ENCODE measurements at places on chromosomes 5 and 9. TPM values are rescaled to one million over a fixed set of nuclear protein-coding genes. Genes with fewer than 3 reads are reported as not detected.

- H3K27me3 ChIP-seq = no peaks in the 10 kb centered on the region
- peaks cover 32% of the 10 kb centered on the region for H3K36me3 ChIP-seq
- H3K27ac ChIP-seq = no peak overlapping the region
- no peak overlapping the region for H3K4me3 ChIP-seq
Measured at GRCh38 chr5:32043105-32043504, 131.0 kb downstream of the GOLPH3 start.

DNA sequence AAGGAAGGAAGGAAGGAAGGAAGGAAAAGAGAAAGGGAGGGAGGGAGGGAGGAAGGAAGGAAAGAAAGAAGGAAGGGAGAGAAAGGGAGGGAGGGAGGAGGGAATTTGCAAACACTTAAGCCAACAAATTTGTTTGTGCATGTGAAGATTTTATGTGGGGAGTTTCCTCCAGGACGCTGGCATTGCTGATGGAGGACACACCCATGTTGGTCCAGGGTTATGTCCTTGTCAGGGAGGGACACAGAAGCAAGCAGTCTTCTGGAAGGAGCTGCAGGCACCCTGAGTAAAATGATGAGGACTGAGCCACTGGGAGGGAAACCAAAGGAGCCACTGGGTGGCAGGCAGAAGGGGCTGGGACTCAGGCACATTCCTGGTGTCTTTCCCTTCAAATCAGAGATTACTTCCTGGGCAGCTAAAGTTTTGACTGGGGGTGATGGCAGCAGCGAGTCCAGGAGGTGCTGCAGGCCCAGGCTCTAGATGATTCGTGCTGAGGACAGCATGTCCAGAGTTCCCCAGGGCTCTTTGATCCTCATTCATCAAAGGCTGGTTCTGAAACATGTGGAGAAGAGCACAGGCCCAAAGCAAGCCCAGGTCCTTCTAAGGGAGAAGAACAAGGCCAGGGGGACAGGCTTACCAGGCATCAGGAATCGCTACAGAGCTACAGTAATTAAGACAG lies 109.2 kb downstream of the PAX5 start:
- no peak overlapping the region for H3K4me3 ChIP-seq
- H3K36me3 ChIP-seq = no peaks in the 10 kb centered on the region
- no peak for DNase-seq
- H3K4me1 ChIP-seq = no peaks in the 10 kb centered on the region
- no peak overlapping the region for H3K27ac ChIP-seq

- no peaks in the 10 kb centered on the region for H3K36me3 ChIP-seq
- H3K27me3 ChIP-seq = peaks cover 7% of the 10 kb centered on the region
- no peaks in the 10 kb centered on the region for H3K4me1 ChIP-seq
- H3K27ac ChIP-seq = no peak overlapping the region
Measured at GRCh38 chr9:115038178-115038577, 79.8 kb downstream of the TNC start.

GRCh38 chr5:131357739-131358561 lies 94.1 kb downstream of the CDC42SE2 start:
- no peaks in the 10 kb centered on the region for H3K4me1 ChIP-seq
- H3K36me3 ChIP-seq = peaks cover 15% of the 10 kb centered on the region
- DNase-seq = no peak

- H3K36me3 ChIP-seq = no peaks in the 10 kb centered on the region
- no peak overlapping the region for H3K27ac ChIP-seq
- no peaks in the 10 kb centered on the region for H3K27me3 ChIP-seq
- no peaks in the 10 kb centered on the region for H3K4me1 ChIP-seq
- no peak for DNase-seq
Measured at GRCh38 chr9:133973111-133973790, 18.9 kb downstream of the VAV2 start.

DNA sequence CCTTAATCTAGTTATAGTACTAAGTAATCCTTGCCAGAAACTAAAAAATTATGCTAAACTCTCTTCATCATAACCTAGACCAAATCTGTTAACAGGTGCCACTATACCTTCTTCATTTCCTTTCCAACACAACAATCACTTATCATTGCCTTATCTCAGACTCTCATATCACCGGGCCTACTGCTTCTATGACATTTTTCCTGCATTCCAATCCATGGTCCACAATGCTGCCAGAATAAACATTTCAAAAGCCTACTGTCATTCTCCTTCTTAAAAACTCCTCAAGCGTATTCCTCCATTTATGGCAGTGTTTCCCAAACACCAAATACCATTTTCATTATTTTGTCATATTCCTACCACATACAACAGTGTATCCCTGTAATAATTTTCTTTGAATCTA lies 6.5 kb downstream of the PPP6C start:
- no peak for DNase-seq
- peak overlapping the region; percentile 12 for H3K27ac ChIP-seq
- H3K4me1 ChIP-seq = peaks cover 56% of the 10 kb centered on the region
- H3K4me3 ChIP-seq = no peak overlapping the region
- H3K27me3 ChIP-seq = no peaks in the 10 kb centered on the region

GRCh38 chr5:112270299-112271293 lies 148.5 kb downstream of the EPB41L4A start:
- H3K27me3 ChIP-seq = no peaks in the 10 kb centered on the region
- H3K27ac ChIP-seq = peak overlapping the region; percentile 25
- no peaks in the 10 kb centered on the region for H3K36me3 ChIP-seq
- no peak overlapping the region for H3K4me3 ChIP-seq
- peaks cover 5% of the 10 kb centered on the region for H3K4me1 ChIP-seq

DNA sequence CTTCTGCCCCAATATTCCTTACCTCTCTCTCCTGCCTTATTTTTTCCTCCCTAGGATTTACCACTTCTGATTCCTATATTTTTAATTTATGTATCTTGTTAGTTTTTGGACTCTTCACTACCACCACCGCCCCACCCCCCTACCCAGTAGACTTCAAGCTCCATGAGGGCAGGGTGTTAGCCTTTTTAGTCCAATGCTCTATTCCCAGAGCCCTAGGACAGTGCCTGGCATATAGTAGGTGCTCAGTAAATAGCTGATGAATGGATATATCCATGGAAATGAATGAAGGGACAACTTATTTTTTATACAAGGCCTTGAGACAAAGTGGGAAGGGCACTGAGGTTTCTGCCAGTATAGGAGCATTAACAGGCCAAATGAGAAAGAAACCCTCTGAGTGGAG lies 41.5 kb downstream of the IRF1 start:
- peaks cover 49% of the 10 kb centered on the region for H3K4me1 ChIP-seq
- no peak for DNase-seq
- no peak overlapping the region for H3K27ac ChIP-seq
- H3K36me3 ChIP-seq = peaks cover 34% of the 10 kb centered on the region

DNA sequence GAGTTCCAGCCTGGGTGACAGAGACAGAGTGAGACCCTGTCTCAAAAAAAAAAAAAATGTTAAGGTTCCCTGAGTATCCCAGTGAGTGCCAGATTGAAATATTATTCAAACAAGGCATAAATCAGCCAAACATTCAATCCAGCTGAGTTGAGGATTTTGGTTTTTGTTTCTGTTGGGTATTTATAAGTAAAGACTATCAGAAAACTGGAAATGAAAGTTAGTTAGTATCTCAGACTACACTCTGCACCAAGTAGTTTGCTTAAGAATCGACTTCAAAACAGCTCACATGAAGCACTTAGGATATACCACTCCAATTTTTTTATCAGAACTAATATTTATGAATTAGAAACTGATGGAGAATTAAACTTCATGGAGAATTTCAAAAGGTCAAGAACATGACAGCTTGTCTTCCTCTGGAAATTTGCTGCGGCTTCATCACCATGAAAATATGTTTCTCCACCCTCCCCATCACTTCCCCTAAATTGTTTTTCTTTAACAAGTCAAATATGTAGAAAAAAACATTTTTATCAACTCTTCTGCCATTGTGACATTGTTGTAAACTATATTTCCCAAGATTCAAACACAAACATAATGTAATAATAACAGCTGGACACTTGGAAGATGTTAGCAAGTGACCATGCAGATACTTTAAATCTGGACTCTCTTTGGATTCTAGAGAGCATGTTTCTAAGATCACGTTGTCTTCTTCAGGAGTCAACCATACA lies 110.0 kb upstream of the PTGER4 start:
- DNase-seq = no peak
- H3K27ac ChIP-seq = peak overlapping the region; percentile 66
- H3K27me3 ChIP-seq = no peaks in the 10 kb centered on the region
- no peaks in the 10 kb centered on the region for H3K36me3 ChIP-seq

GRCh38 chr5:133368916-133369783 lies 243.2 kb downstream of the FSTL4 start:
- H3K4me3 ChIP-seq = no peak overlapping the region
- H3K36me3 ChIP-seq = no peaks in the 10 kb centered on the region
- H3K4me1 ChIP-seq = peaks cover 5% of the 10 kb centered on the region
- H3K27ac ChIP-seq = no peak overlapping the region
- H3K27me3 ChIP-seq = peaks cover 13% of the 10 kb centered on the region
- DNase-seq = no peak

DNA sequence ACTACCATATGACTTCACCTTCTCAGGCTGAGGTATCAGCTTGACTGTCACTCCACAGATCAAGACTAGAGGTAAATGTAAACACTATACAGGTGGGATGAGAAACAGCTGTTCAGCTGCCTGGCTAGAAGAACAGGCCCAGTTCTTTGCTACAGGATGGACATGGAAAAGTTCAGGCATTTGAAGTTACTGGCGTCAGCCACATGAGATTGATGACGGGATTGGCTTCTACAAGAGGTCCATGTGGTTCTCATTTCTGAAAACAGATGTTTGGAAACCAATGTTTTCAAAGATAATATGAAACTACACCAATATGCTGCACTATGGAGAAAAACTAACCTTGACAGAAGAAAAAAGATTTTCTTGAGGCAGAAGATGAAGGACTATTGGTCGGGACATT lies 324.1 kb downstream of the CDH10 start:
- DNase-seq = no peak
- H3K4me3 ChIP-seq = no peak overlapping the region
- no peaks in the 10 kb centered on the region for H3K4me1 ChIP-seq

- DNase-seq = no peak
- H3K27me3 ChIP-seq = no peaks in the 10 kb centered on the region
- peaks cover 93% of the 10 kb centered on the region for H3K36me3 ChIP-seq
- H3K4me1 ChIP-seq = no peaks in the 10 kb centered on the region
- H3K27ac ChIP-seq = no peak overlapping the region
- H3K4me3 ChIP-seq = no peak overlapping the region
Measured at GRCh38 chr9:13163946-13164345, 115.5 kb downstream of the MPDZ start.

DNA sequence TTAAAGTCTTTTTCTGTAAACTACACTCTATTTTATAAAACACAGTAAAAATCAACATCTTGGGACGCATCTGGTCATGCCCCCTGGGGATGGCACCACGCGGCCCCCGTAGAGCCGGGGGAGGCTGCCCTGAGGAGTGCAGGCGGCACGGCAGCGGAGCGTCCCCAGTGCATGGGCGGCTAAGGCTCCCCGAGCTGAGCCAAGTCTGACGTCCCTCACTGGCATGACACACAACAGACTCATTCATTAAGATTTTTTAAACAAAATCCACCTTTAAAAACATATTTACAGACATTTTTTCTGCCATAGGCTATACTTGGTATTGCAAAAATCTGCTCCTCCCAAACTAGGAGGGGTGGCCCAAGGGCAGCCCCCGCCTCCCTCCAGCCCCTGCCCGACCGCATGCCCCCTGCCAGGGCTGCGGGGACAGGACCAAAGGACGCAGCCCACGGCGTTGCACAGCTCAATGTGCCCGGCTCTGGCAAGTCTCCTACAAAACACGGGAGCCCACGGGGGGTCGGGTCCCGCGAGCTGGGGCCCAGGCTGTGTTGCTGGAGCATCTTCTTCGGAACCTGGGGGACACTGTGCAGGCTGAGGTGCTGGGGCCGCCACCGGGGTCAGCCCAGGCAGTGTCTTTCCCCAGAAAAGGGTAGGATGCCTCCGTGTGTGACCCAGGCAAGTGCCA lies 11.8 kb upstream of the SEC16A start:
- DNase-seq = no peak
- H3K27me3 ChIP-seq = no peaks in the 10 kb centered on the region
- H3K36me3 ChIP-seq = peaks cover 50% of the 10 kb centered on the region
- no peak overlapping the region for H3K4me3 ChIP-seq
- no peak overlapping the region for H3K27ac ChIP-seq
- H3K4me1 ChIP-seq = peaks cover 20% of the 10 kb centered on the region

DNA sequence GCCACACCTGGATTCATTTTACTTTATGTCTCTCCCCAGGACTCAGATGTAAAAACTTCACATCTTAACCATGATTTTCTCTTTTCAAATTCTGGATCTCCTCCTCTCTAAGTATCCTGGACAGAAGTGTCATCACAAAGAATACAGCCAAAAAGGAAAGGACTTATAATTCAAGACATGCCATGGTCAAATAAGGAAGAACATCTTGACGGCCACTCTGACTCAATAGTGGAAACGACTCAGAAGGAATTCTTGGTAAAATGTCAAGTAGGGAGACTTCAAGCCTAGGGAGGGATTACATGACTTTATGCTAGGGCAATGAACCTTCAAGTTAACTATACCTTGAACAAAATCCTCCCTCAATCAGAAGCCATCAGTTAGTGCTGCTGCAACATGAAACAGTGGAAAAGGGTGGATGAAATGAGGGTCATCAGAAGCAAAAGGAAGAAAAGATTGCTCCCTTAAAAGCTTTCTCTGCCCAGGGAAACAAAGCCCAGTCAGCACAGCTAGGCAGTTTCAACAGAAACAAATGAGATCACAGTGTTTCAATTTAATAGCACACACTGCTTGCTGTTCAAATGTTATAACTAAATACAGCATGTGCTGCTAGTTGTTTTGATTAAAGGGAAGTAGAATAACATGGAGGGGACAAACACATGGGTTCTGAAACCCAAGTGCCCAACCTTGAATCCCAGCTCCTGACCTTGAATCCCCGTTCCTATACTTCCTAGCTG lies 101.4 kb downstream of the LPAR1 start:
- no peaks in the 10 kb centered on the region for H3K4me1 ChIP-seq
- no peaks in the 10 kb centered on the region for H3K27me3 ChIP-seq
- DNase-seq = no peak
- no peak overlapping the region for H3K27ac ChIP-seq

DNA sequence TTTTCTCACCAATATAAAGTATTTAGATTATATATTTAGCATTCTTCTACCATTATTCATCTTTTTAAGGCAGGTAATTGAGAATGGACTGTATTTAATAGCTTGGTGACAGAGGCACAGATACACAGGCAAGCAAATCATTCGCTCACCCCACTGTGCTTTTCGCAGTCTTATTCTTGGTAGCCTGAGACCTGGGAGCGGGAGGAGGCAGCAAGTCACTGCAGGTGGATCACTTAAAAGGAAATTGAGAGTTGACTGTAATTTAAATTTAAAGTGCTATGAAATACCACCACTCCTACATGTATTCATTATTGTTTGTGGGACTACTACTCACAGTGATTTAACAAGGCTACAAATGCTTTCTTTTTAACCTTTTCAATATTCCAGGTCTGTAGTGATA lies 9.7 kb downstream of the RICTOR start:
- H3K4me1 ChIP-seq = peaks cover 3% of the 10 kb centered on the region
- no peak for DNase-seq
- H3K36me3 ChIP-seq = peaks cover 31% of the 10 kb centered on the region
- H3K4me3 ChIP-seq = no peak overlapping the region
- no peak overlapping the region for H3K27ac ChIP-seq

TEX48 gene
- total RNA-seq = not detected

NMUR2 gene
- total RNA-seq = not detected

IL4 gene
- not detected for total RNA-seq

LMBRD2 gene
- total RNA-seq = 14.0 TPM

CYFIP2 gene
- 26.4 TPM for total RNA-seq

SPARC gene
- total RNA-seq = 892 TPM

TBC1D13 gene
- total RNA-seq = 15.0 TPM

PAXX gene
- 19.5 TPM for total RNA-seq

GALNT12 gene
- total RNA-seq = 1.0 TPM

TMEM171 gene
- not detected for total RNA-seq

TXNDC8 gene
- not detected for total RNA-seq

IL9 gene
- not detected for total RNA-seq
